ENCODE measurements at places on chromosomes 3 and 15.

GRCh38 chr3:17969985-17970568 lies 227.6 kb upstream of the TBC1D5 start:
- no peak for DNase-seq

DNA sequence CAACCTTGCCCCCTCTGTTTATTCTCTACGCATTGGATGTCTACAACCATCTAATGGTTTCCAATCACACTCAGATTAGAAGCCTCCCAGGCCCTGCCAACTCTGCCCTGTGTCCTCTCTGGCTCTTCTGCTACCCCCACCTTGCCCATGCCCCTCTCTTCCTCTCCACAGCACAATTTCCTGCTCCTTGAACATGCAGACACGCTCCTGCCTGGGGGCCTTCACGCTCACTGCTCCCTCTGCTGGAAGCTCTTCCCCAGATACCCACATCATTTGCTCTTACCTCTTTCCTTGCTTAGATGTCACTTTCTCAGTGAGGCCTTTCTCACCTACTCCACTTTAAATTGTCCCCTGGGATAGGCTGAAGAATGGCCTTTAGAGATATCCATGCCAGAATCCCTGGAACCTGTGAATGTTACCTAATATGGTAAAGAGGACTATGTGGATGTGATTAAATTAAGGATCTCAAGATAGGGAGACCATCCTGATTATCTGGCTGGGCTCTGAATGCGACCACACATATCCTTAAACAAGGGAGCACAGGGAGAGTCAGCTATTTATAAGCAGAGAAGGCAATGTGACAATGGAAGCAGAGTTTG lies 9.9 kb downstream of the KY start:
- DNase-seq: no peak

- no peak for DNase-seq
Measured at GRCh38 chr3:44568561-44568960, 13.6 kb downstream of the ZKSCAN7 start.

DNA sequence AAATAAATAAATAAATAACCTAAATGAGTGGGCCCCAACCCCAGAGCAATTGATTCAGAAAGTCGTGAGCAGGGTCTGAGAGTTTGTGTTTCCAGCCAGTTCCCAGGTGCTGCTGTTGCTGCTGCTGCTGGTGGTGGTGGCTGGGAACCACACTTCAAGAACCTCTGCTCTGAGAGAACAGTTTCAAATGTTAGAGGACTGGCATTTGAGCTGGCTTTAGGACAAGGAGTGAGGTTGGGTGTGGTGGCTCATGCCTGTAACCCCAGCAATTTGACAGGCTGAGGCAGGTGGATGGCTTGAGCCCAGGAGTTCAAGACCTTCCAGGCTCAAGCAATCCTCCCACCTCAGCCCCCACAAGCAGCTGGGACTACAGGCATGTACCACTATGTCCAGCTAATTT lies 123.1 kb upstream of the UBE2E1 start:
- no peak for DNase-seq

DNA sequence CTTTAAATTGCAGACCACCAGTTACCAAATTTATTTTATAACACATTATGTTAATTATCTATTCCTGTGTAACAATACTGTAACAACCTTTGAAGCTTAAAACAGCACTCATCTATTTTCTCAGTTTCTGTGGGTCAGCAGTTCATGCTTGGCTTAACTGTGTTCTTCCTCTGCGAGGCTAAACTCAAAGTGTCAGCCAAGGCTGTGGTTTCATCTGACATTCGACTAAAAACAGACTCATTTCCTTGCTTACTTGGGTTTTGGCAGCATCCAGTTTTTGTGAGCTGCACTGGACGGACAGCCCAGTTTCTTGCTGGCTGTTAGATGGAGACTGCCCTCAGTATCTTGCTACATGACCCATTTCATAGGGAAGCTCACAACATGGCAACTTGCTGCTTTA lies 247.3 kb upstream of the KCNH8 start:
- no peak for DNase-seq
